Cortex of kidney (tissue), 1 donor: ENCODE measurements at places on chromosomes 3 and 15.

- DNase-seq = no peak
Measured at GRCh38 chr15:25022233-25022632, 67.4 kb downstream of the SNRPN start.

DNA sequence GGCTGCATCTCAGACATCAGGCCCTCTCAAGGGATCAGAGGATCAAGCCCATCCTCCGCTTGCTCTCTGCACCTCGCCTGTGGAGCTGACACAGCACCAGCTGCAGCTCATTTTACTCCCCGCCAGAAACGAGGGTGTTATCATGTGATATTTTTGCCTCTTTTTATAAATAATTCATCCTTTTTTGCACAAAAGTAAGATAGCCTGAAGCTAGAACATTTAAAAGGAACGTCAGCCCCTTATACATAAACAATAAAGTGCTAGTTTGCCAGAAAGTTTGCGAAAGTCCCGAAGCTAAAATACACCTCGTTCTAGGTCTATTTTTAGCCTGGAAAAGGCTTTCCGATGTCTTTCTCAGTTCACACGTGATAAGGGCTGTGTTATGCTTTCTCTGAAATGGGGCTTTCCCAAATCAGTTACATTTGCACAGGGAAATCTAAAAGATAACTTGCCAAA is 9.6 kb upstream of the FAM174B start:
- no peak for DNase-seq

GRCh38 chr3:79253704-79254103 is 514.1 kb downstream of the ROBO1 start:
- no peak for DNase-seq

DNA sequence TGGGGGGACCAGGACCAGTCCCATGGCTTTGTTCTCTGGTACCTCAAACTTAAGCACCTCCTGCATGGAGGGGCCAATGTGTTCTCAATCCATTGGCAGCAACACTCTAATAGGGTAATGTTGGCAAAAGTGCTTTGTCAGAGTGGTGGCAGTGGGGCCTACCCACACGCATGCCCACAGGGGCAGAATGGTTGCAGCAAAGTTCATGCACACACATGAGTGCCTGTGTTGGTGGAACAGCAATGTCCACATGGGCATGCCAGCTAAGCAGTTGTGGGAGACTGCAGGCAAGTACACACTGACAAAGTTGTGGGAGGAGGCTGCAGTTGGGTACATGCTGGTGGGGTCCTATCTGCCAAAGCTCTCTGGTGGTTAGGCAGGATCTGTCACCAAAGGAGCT is 645.2 kb downstream of the ZNF385D start:
- DNase-seq = no peak

DNA sequence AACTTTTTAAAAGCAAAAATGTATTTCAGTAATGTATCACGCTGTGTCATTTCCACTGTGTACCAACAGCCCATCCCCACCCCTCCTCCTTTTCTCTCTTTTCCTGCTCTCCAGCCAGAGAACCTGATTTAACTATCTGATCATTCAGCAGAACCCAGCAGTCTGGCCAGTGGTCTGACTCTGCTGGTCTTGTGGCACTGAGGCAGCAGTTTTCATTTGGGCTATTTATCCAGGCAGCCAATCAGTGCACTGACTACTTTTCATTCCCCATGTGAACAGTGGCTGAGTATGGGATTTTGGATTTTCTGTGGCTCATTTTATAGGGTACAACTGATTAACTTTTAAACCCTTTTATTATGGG is 56.3 kb downstream of the GPR171 start:
- DNase-seq = no peak

- no peak for DNase-seq
Measured at GRCh38 chr3:39292961-39293360, 13.1 kb upstream of the CX3CR1 start.

- DNase-seq = no peak
Measured at GRCh38 chr3:119856695-119857094, 74.8 kb downstream of the NR1I2 start.

- DNase-seq = no peak
Measured at GRCh38 chr3:64533617-64534317, 154.0 kb downstream of the ADAMTS9 start.

- DNase-seq = no peak
Measured at GRCh38 chr15:65857718-65858402, 11.4 kb upstream of the RAB11A start.
